ENCODE measurements at places on chromosomes 6 and 20.

DNA sequence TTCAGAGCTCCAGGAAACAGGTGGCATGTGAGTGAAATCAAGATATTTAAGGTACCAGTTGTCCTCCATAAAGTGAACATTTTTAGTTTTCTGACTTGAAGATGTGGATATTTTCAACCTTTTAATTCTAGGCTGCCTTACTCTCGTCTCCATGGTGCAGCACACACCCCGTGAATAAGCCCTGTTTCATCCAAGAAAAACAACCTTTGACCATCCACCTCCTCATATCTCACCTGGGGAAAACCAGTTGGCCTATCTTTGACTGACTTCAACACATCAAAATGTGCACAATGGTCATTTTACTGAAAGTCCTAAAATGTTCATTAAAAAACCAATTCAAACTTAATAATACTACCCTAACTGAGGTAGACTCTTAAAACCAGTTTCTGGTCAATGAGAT is 73.8 kb upstream of the CD2AP start:
- ATAC-seq = no peak

DNA sequence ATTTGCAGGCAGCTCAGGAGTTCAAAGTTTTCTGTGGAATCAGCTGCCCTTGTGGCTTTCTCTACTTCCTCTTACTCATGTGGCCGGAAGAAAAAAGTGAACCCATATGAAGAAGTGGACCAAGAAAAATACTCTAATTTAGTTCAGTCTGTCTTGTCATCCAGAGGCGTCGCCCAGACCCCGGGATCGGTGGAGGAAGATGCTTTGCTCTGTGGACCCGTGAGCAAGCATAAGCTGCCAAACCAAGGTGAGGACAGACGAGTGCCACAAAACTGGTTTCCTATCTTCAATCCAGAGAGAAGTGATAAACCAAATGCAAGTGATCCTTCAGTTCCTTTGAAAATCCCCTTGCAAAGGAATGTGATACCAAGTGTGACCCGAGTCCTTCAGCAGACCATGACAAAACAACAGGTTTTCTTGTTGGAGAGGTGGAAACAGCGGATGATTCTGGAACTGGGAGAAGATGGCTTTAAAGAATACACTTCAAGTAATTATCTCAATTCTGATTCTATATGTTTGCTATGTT is 1.1 kb downstream of the MGME1 start:
- ATAC-seq = no peak

DNA sequence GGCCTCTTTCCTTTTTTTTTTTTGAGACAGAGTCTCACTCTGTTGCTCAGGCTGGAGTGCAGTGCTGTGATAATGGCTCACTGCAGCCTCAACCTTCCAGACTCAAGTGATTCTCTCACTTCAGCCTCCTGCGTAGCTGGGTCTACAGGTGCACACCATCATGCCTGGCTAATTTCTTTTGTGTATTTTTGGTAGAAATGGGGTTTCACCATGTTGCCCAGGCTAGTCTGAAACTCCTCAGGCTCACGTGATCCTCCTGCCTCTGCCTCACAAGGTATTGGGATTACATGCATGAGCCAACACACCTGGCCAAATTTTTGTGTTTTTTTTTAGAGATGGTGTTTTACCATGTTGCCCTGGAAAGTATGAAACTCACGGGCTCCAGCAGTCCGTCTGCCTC is 29.3 kb downstream of the SRC start:
- no peak for ATAC-seq

DNA sequence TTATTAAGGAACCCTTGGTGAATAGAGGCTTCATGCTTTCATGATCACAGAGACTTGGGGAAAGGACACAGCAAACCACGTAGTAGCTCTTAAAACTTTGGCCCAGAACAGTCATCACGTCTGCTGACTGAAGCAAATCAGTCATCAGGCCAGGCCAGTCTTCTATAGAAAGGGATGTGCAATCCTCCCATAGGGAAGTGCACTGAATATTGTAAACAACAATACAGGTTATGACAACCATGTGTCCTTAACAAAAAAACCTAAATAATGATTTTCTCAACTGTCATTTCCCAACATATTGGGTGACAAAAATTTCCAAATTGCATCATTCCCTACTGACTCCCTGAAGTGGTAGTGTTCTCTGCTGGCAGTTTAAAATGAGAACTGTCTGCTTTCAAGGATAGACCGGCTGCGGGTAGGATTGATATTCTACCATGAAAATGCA is 388.2 kb upstream of the CITED2 start:
- no peak for ATAC-seq

DNA sequence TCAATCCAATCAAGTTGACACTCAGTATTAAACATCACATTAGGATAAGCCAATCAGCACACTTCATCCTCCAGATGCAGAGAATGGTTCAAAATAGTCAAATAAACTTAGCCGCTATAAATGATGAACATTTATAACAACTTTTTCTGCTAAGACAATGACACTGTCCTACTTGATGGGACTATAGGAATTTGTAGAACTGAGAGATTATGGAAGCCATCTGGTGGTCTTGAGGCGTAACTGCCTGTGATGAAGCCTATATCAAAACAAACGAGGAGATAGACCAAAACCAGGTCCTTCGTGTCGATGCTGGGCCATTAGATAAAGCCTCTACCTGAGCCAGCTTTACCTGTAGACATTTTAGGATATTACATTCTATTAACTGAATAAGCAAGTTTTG is 631.1 kb downstream of the COL12A1 start:
- ATAC-seq = peak; percentile 41

DNA sequence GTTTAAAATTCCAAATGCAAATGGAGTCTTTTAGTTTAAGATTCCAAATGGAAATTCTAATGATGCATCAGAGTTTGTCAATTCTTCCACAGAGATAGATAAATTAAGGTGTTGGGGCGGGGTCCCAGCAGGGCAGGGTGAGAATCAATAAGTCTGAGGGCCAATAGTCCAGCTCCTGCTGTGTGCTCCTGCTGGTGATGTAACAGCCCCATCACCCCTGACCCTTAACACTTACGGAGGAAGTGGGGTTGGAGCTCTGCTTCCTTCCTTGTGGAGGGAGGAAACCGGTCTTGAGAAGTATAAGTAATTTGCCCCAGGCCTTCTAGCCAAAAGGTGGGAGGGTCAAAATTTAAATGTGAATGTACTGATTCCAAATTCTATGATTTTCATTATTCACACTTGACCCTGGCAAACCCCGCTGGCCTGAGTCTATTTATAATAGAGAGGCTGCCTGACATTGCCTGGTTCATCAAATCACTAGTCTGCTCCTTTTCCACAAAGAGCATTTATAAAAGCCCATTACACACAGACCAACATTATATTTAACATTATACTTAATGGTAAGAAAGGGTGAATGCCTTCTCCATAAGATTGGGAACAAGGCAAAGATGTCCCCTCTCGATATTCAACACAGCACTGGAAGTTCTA is 17.2 kb downstream of the ZBTB2 start:
- peak; percentile 80 for ATAC-seq

Measured in motor neuron (in vitro differentiated cells).